IPS-NIHi11 (cell line): ENCODE measurements at places on chromosomes 12 and 14.

DNA sequence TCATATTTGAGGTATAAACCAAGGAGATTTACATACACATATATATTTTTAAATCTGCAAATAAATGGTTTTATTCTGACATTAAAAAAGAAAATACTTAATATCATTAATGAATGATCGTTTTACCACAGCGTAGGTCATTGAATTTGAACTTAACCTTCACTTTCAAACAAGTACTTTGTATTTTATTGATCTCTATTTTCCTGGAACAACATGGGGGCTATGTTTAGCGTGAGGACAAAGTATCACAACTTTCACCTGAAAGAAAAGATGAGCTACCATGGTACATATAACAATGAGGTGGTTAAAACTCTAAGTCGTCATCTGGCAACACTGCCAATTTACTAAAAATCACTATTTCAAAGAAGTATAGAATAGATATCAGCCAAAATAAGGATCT, 6.0 kb downstream of the GYS2 start:
- DNase-seq: no peak

DNA sequence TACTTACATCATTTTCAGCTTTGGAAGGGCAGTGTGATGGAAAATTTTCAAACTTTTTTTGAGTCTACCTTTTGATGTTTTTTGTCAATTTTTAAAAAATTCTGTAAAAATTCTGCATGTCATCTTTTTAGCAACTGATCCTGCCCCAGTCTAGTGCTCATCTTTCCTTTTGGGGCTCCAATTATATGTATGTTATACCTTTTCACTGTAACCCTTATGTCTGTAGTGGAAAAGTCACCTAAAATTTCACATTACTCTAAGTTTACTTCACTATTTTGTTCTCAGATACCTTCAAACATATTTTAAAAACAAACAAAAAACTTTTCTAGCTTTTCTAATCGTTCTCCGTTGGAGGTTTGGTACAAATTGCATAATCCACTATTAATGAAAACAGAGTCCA, 32.5 kb upstream of the MYRFL start:
- no peak for DNase-seq

DNA sequence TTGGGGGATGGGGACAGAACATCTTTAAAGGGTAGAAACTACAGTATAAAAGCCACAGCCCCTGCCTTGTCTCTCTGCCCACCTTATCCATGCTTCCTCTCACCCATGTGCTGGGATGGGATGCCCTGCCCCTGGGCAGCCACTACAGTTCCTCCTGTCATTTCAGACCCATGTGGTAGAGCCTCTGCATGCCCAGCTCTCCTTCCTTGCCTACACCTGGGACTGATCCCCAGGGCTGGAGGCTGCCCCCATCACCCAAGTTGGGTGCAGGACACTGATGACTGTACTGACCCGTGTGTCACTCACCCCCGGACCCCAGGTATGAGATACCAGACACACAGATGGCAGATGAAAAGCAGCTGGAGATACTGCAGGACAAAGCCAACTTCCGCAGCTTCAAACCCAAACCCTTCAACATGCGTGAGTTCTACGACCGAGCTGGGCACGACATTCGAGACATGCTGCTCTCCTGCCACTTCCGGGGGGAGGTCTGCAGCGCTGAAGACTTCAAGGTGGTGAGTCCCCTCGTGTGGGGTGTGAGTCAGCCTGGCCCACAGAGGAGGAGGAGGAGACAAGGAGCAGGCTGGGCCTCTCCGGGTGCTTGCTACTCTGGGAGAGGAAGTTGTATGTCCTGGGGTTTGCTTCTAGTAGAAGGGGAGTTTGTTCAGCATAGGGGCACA, 2.2 kb downstream of the ASIC1 start:
- no peak for DNase-seq

DNA sequence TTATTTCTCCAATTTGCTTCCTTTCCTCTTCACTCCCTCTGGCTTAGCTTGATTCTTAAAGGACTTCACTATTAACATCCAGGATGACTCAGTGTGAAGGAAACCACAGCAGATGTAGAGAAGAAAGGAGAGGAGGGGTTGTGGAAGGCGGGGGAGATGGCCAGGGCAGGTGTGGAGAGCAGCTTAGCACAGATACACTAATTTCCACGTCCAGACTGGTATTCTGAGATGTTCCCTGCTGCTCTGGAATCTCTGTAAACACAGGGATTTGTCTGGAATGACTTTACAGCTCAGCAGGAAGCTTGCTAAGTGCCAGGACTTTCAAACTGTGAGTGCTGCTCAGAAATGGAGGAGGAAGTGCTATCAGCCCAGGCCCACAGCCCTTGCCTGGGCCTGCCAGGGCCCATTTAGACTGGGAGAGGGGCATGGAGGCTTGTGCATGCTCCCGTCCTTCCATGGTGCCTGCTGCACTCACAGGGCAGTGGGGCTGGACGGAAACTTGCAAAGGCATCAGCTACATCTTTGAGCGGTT, 202.5 kb upstream of the DDHD1 start:
- peak; percentile 78 for DNase-seq

GRCh38 chr14:44979273-44979672, 17.3 kb downstream of the TOGARAM1 start:
- no peak for DNase-seq

- no peak for DNase-seq
These were observed 19.6 kb upstream of the CHGA start for GRCh38 chr14:92903359-92903758.

- no peak for DNase-seq
These were observed 104.6 kb downstream of the BICD1 start for GRCh38 chr12:32211066-32211899.

DNA sequence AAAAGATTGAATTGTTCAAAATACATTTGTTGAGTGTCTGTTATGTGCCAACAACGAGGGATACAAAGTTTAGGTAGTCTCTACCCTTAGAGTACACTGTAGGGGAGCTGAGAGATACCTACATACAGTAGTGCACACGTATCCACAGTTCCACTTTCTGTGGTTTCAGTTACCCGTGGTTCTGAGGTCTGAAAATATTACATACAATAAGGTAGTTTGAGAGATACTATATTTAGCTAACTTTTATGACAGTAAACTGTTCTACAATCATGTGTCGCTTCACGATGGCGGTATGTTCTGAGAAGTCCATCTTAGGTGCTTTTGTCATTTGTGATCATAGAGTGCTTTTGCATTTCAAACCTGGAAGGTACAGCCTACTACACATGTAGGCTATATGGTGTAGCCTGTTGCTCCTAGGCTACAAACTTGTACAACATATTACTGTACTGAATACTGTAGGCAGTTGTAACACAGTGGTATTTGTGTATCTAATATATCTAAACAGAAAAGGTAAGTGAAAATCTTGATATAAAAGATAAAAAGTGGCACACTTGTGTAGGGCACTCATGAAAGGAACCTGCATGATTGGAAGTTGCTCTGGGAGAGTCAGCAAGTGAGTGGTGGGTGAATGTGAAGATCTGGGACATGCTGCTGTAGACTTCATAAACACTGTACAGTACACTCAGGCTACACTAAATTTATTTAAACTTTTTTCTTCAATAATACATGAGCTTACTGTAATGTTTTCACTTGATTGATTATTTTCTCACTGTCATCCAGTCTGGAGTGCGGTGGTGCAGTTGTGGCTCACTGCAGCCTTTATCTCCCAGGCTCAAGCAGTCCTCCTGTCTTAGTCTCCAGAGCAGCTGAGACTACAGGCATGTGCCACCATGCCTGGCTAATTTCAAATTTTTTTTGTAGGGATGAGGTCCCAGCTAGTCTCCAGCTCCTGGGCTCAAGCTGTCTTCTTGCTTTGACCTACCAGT, 4.0 kb downstream of the CPSF6 start:
- DNase-seq: no peak

DNA sequence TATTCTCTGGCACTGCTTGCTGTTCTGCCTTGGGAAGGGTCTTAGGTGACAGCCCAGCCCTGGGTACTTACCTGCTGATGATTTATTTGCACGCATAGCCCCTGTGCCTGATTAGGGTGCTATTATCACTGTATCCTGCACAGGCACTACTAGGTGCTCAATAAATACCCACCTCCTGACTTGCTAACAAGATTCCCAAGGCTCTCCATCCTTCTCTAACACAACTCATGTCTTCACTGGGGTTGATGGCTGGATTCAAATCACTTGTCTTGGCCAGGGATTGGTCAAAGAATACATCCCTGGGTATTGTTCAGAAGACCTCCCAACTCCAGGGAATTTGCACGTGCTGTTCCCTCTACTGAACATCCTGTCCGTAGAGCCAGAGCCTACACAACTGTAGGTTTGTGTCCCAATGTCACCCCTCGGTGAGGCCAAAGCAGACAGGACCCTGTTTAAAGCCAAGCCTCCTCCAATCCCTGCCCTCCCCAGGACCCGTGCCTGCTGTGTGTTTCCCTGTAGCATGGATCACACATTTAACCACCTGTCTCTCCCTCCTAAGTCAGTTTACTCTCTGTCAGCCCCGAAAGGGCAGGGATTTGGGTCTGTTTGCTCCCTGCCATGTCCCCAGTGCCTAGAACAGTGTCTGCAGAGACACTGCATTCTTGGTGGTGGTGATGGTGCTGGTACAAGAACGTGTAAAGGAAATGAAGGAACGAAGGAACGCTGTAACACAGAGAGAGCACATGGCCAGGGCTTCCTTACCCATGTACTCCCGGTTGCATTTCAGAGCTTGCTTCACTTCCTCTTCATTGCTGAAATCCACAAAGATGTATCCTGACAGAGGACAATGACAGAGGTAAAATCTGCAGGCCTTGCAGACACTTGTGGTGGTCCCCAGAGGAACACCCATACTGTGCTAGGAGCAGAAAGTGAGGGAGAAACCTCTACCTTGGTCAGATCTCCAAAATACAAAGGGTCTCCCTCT, 16.5 kb downstream of the RBM19 start:
- no peak for DNase-seq

DNA sequence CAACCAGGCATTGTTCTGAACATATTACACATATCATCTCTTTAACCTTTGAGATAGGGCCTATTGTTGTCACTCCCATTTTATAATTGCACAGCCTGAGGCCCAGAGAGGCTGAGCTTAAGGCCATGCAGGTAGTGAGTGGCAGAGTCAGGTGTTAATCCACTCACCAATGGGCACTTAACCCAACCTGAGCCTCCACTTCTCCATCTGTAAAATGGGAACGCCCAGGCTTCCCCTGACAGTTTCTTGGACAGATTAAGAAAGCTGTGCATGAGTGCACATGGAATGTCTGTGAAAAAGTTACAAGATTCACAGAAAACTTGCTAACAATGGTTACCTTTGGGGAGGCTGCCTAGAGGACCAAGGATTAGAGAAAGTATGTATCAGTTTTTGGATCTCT, 32.9 kb downstream of the ESRRB start:
- no peak for DNase-seq

DNA sequence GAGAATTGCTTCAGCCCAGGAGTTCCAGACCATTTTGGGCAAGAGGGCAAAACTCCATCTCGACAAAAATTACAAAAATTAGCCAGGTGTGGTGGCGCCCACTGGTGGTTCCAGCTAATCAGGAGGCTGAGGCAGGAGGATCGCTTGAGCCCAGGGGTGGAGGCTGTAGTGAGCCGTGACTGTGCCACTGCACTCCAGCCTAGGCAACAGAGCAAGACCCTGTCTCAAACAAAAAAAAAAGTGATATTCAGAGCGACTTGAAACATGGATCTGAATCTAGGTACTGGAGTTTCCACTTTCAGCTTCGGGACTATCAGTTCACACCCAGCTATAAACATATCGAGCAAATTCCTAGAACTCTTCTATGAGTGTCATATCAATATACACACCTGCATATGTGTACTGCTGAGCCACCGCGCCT, 16.3 kb upstream of the RNF34 start:
- DNase-seq: no peak

DNA sequence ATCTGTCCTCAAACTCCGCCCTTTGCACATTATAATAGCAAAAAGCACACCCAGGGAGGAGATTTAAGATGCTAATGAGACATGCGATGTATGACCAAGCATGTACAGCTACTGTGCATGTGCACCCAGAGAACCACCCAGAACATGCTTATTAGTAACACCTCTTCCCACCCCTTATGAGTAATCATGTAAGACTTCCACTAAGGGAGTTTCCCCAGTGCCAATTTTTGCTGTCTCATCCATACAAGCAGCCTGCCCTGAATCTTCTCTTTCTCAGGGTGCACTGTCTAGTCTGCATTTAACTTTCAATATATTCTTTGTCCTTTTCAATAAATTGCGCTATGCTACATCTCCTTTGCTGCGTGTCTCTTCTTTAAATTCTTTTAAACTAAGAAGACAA, 830.0 kb upstream of the NOVA1 start:
- no peak for DNase-seq

DNA sequence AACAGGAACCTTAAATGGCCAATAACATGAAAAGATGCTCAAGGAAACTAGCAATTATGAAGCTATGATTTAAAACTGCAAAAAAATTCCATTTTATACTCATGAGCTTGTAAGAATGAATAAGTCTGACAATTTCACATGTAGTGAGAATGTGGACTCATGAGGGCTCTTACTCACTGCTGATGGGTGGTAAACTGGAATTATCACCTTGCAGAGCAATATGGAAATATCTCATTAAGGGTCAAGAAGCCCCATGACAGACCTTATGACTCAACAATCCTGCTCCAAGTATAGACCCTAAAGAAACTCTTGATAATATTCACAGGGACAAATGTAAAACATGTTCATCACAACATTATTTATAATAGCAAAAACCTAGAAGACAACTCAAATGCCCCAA, 23.5 kb upstream of the SMAGP start:
- DNase-seq: no peak

DNA sequence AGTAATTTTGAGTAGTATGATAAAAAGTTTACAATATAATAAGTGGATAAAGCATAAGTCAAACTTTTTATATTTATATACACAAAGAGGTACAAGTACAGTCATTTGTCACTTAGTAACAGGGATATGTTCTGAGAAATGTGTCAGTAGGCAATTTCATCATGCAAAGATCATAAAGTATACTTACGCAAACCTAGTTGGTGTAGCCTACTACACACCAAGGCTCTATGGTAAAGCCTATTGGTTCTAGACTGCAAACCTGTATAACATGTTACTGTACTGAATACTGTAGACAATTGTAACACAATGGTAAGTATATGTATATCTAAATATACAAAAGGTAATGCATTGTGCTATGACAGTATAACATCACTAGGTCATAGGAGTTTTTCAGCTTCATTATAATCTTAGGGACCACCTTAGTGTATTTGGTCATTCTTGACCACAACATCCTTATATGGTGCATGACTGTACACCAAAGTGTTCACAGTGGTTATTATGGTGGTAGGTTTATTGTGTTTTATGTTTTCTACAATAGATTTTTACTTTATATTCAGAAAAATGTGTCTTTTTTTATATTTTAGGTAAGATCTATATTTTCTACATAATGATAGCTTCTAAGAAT, 14.9 kb upstream of the SCFD1 start:
- no peak for DNase-seq
